ENCODE measurements at places on chromosomes 12 and 14.

DNA sequence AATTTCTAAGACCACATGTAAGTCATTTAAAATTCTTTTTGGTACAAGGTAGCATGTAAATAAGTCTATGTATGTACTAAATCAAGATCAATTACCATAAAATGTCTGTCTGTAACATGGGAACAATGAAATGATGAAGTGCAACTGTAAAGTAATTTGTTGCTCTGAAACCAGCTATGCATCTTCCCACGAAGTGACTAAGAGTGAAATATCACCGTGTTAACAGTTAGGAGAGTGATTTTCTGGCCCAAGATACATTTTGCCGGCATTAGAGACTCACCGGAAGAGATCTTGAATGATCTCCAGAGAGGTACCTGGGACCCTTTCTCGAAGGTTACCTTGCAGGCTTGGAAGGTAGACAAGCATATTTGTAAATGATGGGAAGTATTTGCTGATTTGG is 105.8 kb downstream of the SAMD4A start:
- DNase-seq = no peak

- DNase-seq = no peak
These were observed 243.0 kb downstream of the TTC8 start for GRCh38 chr14:89067293-89067972.

DNA sequence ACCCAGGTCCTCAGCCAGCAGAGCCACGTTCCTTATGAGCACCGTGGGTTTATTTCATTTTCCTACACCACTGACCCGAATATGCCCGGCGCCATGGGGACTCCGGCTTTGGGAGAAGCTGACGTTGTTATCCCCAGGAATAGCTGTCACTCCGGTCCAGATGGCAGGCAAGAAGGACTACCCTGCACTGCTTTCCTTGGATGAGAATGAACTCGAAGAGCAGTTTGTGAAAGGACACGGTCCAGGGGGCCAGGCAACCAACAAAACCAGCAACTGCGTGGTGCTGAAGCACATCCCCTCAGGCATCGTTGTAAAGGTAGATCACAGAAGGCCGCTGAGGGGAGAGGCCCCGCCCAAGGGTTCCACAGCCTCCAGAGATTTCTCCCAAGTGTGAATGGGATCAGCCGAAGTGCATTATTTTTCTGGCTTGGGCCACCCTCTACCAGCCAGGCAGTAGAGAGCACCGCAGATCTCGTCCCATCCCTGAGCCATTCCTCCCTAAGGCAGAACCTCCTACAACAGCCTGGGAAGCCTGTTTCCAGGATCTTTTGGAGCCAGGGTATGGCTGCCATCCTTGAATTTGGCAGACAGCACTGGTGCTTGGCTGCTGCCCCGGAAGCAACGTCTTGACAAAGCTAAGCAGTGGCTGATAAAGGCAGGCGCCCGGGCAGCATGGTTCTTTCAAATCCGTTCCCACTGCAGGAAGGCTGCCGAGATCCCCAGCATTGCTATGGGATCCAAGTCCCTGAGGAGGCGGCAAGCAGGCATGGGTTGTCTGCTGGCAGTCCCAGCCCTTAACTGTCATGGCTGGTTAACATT is 17.8 kb downstream of the CDK2AP1 start:
- DNase-seq = no peak

- DNase-seq = no peak
These were observed 1.8 kb downstream of the ISCA2 start for GRCh38 chr14:74495356-74495755.

DNA sequence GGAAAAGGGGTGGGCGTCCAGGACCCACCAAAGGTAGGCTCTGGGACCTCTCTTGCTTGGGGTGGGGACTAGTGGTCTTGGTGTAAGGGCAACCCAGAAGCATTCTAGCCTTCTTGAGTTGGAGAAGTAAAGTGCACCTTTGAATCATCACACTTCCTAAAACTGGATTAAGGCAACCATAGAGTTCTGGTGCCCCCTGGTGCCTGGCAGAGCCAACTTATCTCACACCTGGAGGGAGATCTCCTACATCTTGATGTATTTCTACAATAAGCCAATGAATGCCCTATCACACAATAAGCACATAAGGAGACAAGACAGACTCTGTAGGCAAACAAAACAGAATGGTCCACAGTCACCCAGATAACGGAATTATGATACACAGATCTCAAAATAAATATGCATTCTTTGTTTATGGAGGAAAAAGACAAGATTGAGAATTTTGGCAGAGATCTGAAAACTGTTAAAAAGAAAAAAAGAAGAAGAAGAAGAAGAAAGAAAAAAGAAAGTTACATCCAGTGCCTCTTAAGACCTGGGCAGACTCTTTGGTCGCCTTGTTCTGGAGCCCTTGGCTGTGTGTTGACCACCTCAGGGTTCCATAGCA is 95.9 kb upstream of the PPP2R5C start:
- no peak for DNase-seq

All from stimulated activated CD4-positive, alpha-beta T cell treated with anti-CD3 and anti-CD28 coated beads, Interleukin-1b, Interleukin-23, amount 100 ng/mL, for 1 hour (primary cell).